ENCODE measurements at places on chromosomes 3 and 15. TPM values are rescaled to one million over a fixed set of nuclear protein-coding genes. Genes with fewer than 3 reads are reported as not detected.

The CADPS gene
- under 0.01 TPM for total RNA-seq

The LRRC34 gene
- total RNA-seq: 9.8 TPM

The SLC9A9 gene
- 6.8 TPM for total RNA-seq

The SLC12A8 gene
- 1.6 TPM for total RNA-seq

The BHLHE40 gene
- total RNA-seq: 43.4 TPM
